ENCODE measurements at places on chromosomes 2 and 18. TPM values are rescaled to one million over a fixed set of nuclear protein-coding genes. Genes with fewer than 3 reads are reported as not detected.
A peak's percentile ranks its signal among the peaks of the same experiment; 100 is the strongest.

DNA sequence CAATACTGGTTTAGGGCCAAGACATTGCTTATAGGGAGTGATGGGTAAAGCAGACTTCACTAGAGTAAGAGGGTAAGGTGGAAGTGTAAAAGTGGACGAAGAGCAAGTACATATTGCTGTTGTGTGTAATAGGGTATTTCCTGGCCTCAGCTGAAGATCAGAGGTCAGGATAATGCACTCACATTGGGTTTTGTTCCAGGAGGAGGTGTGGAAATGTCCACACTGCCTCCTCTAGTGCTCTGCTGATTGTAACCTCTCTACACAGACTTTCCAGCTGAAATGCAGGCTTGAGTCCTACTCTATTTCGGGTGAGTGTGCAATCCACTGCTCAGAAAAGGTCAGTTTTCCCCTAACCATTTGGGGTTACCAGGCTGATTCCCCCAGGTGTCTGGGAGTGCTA lies 41.7 kb upstream of the PLA2R1 start:
- no peaks in the 10 kb centered on the region for H3K27me3 ChIP-seq
- no peaks in the 10 kb centered on the region for H3K36me3 ChIP-seq
- no peaks in the 10 kb centered on the region for H3K4me1 ChIP-seq
- DNase-seq, result no peak
- H3K4me3 ChIP-seq, result no peak overlapping the region
- no peak overlapping the region for H3K27ac ChIP-seq

Gene GPAT2
- 1.2 TPM for polyA plus RNA-seq

GRCh38 chr2:96148410-96149217 lies 3.4 kb upstream of the DUSP2 start:
- H3K4me1 ChIP-seq, result peaks cover 81% of the 10 kb centered on the region
- peak overlapping the region; percentile 98 for H3K27ac ChIP-seq
- H3K4me3 ChIP-seq, result peak overlapping the region; percentile 84
- peak; percentile 97 for DNase-seq

Gene NR4A2
- polyA plus RNA-seq, result 39.7 TPM

DNA sequence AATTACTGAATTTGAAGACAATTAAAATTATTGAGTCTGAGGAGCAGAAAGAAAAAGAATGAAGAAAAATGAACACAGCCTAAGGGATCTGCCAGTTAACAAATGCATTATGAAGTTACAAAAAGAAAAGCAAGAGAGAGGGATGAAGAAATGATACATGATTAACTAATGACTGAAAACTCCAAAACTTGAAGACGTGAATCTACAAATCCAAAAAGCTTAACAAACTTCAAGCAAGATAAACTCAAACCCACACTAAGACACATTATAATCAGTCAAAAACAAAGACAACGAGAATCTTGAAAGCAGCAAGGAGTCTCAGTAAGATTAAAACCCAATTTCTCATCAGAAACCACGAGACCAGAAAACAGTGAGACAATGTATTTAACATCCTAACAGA lies 15.6 kb downstream of the RPRD1A start:
- H3K36me3 ChIP-seq, result peaks cover 12% of the 10 kb centered on the region
- H3K4me3 ChIP-seq, result no peak overlapping the region
- H3K27me3 ChIP-seq, result no peaks in the 10 kb centered on the region
- peaks cover 58% of the 10 kb centered on the region for H3K4me1 ChIP-seq
- H3K27ac ChIP-seq, result no peak overlapping the region

Gene PSMD14
- 51.2 TPM for polyA plus RNA-seq

- H3K36me3 ChIP-seq, result no peaks in the 10 kb centered on the region
- no peak for DNase-seq
- H3K4me1 ChIP-seq, result peaks cover 20% of the 10 kb centered on the region
- peak overlapping the region; percentile 44 for H3K4me3 ChIP-seq
Observed at GRCh38 chr2:65407240-65407639, 25.2 kb downstream of the SPRED2 start.
